Stimulated activated CD4-positive, alpha-beta T cell treated with anti-CD3 and anti-CD28 coated beads, Interleukin-4, amount 100 ng/mL, for 4 hours (primary cell): ENCODE measurements at places on chromosomes 4 and X.

DNA sequence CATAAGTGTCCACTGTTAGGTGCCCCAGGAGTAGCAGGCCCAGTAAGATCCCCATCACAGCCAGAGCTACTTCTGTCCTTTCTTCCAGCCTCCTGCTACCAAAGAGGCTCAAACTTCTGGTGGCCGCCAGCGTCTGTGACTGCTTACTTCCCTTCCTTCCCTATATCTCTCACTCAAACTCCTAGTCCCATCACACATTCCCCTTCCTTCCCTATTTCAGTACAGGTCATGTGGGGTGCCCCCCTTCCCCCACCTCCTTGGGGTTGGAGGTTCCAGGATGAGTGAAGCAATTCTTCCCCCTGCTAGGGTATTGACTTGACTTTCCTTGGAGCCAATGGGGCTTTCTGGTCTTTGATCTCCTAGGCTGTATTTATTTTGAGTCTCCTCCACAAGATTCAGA is at the start of gene VSIG4:
Gene VSIG4 (minus strand): TSS at position 137 of the 400 bp plus-strand sequence. CDS start 82 bp downstream, at position 55.
- DNase-seq: no peak

DNA sequence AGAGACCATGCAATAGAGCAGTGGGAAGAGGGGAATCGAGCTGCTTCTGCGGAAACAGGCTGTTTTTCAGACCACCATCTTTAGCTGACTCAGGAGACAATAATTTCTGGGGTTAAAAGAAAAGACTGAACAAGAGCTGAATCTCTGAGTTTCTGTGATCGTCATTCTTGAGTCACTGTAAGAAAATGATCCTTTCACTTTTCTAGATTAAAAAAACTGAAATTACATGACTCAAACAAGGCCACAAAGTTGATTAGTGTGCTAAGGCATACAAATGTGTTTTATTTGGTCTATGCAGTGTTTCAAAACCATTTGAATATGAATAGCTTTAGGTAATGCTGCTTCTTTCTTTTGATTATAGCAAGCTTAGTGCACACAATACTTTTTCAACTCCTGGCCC is 194.4 kb upstream of the RPL34 start:
- no peak for DNase-seq

DNA sequence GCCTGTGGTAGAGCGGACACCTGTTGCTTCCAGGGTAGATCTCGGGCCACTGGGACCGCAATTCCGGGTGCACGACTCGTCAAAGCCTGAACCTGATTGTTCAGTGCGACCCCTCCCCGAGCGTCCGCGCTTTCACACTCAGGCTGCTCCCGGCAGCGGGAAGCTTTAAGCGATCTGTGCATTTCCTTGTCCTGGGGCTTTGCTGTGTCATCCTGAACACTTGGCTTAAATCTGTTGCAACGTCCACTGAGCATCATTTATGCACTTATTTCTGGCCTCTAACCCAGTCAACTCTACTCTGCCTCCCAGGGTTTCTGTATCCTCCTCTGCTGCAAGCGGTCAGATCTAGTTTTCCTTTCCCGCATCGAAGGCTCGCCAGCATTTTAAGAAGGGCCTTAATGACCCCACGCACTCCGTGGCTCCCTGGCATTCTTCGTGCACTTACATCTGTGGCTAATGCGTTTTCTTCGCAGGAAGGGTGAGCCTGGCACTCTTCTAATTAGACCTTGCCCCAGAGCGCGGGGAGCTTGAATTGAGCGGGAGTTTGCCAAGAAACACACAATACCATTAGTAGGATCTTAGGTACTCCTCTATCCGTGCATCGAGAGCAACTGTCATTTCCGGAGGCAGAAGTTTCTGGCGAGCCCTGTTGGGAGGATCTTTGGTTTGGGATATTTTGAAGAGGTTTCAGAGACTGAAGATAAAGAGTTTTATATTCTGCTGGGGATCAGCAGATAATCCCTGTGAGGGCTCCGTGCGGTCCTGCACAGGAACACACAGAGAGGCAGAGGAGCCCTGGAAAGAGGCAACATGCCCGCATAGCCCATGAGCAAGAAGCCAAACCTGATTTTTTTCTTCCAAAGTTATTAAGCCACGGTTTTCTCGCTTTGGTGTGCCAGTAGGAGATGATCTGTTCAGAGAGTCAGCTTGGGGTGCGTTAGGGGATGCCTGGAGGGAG is 654 bp upstream of the DDIT4L start:
- DNase-seq: no peak

GRCh38 chrX:110588164-110588563 is 207.5 kb downstream of the CHRDL1 start:
- DNase-seq: no peak

- no peak for DNase-seq
These were observed 16.8 kb downstream of the SMIM20 start for GRCh38 chr4:25930731-25931354.

DNA sequence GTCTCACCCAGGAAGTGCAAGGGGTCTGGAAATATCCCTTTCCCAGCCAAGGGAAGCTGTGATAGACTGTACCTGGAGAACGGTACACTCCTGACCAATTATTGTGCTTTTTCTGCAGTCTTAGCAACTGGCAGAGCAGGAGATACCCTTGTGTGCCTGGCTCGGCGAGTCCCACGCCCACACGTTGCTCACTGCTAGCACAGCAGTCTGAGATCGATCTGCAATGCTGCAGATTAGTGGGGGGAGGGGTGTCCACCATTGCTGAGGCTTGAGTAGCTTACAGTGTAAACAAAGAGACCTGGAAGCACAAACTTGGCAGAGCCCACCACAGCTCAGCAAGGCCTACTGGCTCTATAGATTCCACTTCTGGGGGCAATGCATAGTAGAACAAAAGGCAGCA is 138.5 kb downstream of the CHRDL1 start:
- no peak for DNase-seq

GRCh38 chr4:41360921-41361793 is 104.4 kb downstream of the UCHL1 start:
- DNase-seq: no peak

- peak; percentile 51 for DNase-seq
These were observed 216.9 kb downstream of the PTTG2 start for GRCh38 chr4:38177035-38177546.

- DNase-seq: no peak
These were observed 971.5 kb downstream of the C4orf33 start for GRCh38 chr4:130067419-130067818.

- no peak for DNase-seq
These were observed 9.1 kb downstream of the RPGR start for GRCh38 chrX:38318196-38318595.

DNA sequence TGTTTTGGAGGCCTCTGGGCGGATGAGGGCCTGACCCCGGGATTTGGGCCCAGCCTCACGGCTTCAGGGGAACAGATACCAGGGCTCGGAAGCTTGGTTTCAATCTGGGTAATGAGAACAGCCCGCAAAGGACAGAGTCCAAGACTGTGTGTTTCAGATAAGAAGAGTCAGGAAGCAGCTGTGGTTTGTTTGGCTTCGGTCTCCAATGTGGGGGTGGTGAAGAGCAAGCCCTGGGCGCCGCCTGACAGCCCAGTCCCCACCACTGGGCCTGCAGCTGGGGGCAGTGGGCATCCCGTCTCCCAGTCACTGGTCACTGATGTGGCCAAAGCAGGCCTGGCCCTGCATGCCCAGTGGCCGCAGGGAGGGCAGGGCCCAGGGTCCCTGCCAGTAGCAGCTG is 9.1 kb downstream of the WFS1 start:
- DNase-seq: no peak

DNA sequence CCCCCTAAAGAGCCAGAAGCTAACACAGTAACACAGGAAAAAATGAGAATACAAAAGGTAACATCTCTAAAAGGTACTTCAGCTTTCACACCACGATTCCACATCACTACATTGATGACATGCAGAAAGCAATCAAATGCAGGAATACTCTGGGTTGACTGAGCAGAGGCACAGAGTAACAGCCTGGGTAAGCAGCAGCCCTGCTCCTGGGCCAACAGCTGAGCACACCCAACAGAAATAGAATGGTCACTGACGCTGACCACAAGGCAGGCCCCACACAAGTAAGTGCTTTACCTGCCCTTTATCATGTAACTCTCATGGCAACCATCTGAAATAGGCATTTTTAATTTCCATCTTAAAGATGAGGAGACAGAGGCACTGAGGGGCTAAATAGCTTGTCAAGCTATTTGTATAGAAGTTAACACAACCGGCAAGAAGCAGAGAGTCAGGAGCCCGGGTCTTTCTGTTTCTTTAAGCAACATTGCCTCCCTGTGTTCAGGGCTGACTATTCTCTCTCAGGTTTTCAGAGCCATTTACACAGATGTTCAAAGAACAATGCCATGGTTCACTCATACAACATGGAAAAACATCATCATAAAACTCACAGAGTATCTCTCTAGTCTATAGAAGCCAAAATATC is 168.9 kb downstream of the ZNF674 start:
- DNase-seq: peak; percentile 0

DNA sequence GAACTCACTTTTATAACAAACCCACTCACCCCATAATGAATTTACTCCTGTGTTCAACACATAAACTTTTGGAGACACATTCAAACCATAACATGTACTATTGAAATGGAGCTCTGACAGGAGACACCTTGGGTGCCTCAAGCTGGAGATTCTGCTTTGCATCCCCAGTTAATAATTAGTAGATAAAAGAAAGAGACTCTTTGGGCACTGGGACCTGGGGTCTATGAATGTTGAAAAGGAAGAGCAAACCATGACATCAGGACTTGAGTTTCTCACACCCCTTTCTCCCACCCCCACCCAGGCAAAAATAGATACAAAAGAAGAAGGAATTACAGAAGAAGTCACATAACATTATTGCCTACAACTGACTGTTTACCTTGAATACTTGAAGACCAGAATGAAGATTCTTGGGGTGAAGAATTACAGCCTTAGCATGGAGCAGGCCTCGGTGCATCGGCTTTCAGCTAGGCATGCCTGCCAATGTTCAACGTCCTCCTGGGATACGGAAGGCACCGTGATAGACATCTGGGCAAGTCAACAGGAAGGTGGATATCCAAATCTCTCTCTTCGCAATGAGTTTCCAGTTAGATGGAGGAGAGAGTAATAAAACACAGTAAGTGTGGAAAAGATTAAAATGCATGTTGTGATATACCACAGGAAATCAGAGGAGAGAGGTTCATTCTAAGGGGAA is 316.0 kb downstream of the TRIML1 start:
- DNase-seq: no peak

GRCh38 chr4:124105212-124105611 is 607.3 kb downstream of the ANKRD50 start:
- DNase-seq: no peak

DNA sequence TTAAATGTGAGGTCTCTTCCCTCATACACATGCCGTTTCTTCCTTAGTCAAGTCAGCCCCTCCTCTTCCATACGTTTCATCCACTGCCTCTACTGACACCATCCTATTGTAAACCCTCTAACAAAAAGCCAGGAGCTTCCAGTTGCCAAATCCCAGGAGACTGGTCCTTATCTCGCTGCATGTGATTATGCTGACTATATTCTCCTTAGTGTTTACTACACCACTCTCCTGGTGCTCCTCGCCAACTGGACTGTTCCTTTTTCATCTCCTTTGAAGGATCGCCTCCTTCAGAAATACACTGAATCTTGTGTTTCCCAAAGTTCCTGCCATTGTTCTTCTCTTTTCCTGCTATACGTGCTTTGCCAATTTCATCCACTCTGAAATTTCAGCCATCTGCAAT is 27.7 kb downstream of the MAML3 start:
- DNase-seq: no peak
